ENCODE measurements at places on chromosomes 6 and 20. TPM values are rescaled to one million over a fixed set of nuclear protein-coding genes. Genes with fewer than 3 reads are reported as not detected.

Gene SPATA25
- total RNA-seq: 0.41 TPM

- H3K36me3 ChIP-seq: peaks cover 7% of the 10 kb centered on the region
- no peak overlapping the region for H3K27ac ChIP-seq
- peaks cover 13% of the 10 kb centered on the region for H3K4me1 ChIP-seq
- peaks cover 94% of the 10 kb centered on the region for H3K27me3 ChIP-seq
- no peak for DNase-seq
Measured at GRCh38 chr20:2746636-2747265, 53.7 kb downstream of the CPXM1 start.

DNA sequence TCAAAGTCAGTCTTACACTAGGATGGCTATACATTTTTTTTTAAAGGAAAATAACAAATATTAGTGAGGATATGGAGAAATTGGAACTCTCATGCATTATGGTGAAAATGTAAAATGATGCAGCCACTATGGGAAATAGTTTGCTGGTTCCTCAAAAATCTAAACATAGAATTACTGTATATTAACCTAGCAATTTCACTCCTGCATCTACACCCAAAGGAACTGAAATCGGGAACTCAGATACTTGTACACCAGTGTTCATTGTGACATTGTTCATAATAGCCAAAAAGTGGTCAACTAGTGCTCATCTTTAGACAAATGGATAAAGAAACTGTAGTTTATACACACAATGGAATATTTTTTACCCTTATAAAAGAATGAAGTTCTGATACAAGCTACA, 110.7 kb downstream of the UTRN start:
- H3K27ac ChIP-seq: no peak overlapping the region
- no peak overlapping the region for H3K4me3 ChIP-seq
- no peaks in the 10 kb centered on the region for H3K27me3 ChIP-seq

DNA sequence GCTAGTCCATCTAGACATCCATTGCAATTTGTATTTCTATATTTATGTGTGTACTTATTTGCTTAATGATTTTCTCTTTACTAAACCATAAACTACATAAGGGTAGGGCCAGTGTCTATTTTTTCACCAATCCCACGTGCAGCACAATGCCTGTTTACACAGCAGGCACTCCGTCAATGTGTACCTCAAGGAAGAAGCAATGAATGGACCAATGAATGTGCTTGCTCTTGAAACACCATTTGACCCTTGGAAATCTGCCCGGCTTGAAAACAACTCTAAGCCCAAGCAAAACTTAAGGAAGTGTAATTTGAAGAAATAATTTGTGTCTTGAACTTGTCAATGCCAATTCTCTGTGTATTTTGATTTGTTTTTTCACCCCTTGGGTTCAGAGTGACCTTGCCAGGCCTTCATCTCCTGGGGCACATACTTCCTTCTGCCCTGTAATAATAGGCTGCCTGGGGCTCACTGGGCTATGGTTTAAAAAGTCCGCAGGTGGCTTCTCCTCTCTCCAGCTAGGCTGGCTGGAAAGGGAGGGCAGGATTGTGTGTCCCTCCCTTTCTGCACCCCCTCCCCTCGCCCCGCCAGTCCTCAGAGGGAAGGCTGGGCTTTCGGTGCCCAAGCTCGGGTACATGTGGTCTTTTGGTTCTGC, 140.8 kb upstream of the ARMC2 start:
- no peaks in the 10 kb centered on the region for H3K27me3 ChIP-seq
- no peak for DNase-seq
- peaks cover 23% of the 10 kb centered on the region for H3K4me1 ChIP-seq
- no peak overlapping the region for H3K27ac ChIP-seq
- H3K4me3 ChIP-seq: no peak overlapping the region

DNA sequence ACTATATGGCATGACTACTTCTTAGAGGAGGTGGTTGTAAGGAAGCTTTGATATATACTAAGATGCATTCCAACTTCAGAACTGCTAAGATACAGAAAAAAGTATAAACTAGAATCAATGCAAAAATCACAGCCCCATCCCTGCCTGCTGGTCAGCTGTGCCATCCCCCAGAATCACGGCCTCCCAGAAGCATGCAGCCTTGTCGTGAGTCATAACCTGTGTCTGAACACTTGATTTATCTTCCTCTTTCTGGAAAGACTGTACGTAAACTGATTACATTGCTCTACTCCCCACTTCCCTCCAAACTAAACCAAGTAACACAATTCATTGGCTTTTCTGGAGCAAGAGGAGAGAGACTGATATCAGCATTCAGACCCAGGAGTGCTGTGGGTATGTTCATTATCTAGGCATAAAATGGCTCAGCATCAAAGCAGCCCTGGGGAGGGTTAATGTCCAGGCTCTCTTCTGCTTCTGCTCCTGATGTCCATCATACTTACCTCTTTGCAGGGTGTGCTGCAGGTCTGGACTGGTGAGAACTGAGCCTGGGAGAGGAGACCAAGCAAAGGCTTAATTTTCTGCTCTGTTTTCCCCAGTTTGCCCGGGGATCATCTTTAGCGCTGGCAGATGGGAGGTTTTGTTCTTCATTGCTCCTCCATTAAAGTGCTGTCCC, 18.4 kb downstream of the SCP2D1 start:
- no peak for DNase-seq
- no peak overlapping the region for H3K27ac ChIP-seq
- H3K4me3 ChIP-seq: no peak overlapping the region

DNA sequence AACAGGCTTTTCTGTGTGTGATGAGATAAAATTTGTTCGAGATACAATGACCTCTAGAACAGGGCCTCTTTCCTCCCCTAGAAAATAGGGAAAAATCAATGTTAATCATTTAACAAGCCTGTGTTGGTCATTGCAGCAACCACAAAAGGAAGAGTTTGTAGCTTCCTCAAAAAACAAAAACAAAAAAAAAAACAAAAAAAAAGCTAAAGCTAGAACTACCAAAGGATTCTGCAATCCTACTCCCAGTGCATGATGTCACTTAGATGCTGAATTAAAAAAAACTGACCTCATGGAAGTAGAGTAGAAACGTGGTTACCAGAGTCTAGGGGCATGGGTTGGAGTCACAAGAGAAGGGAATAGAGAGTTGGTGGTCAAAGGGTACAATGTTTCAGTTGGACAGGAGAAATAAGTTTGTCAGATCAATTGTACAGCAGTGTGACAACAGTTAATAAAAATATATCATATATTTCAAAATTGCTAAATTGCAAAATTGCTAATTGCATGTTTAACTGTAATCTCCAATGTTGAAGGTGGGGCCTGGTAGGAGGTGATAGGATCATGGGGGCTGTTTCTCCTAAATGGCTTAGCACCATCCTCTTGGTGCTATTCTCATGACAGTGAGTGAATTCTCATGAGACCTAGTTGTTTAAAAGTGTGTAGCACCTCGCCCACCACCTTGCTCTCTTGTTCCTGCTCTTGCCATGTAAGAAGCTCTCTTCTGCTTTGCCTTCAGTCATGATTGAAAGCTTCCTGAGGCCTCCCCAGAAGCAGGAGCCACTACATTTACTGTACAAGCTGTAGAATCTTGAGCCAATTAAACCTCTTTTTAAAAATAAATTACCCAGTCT, 163.4 kb upstream of the SIM1 start:
- H3K27ac ChIP-seq: no peak overlapping the region
- peaks cover 9% of the 10 kb centered on the region for H3K4me1 ChIP-seq
- no peak overlapping the region for H3K4me3 ChIP-seq

Gene HLA-B
- total RNA-seq: 35.5 TPM

Gene C6orf132
- total RNA-seq: 0.14 TPM

DNA sequence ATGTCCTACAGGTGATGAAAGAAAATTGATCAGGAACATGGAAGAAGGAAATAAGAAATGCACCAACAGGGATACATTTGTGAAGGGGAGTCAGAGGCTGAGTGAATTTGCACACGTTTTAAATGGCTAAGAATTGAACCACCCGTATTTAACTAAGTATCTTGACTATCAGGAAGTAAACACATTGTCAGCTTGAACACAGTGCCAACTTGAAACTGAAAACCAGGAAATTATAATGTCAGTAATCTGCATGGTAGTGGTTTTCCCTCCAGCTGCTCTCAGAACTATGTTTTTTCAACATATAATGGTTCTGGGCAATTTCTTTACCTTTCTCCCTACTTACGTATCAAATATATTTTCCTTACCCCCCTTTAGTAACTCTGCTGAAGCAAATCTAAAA, 366.5 kb upstream of the POU3F2 start:
- no peak for DNase-seq
- peaks cover 5% of the 10 kb centered on the region for H3K36me3 ChIP-seq
- no peaks in the 10 kb centered on the region for H3K27me3 ChIP-seq
- no peak overlapping the region for H3K27ac ChIP-seq
- H3K4me1 ChIP-seq: no peaks in the 10 kb centered on the region

DNA sequence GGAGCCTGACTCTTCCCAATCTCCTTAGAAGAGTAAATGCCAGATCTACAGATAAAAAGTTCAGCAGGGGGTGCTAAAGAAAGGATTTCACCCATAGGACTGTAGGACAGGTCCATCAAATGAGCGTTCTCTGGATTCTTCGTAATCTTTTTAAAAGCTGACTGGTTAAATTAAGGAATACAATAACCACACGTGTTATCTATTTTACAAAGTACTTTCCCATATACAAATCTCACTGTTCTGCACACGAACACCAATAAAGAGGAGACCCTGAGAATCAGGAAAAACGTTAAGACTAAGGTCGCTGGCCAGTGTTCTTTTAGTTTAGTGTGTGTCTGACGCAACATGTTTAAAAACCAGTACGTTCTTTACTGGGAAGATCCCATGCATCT, 542 bp downstream of the TUBE1 start:
- peaks cover 3% of the 10 kb centered on the region for H3K4me1 ChIP-seq
- no peak for DNase-seq
- no peak overlapping the region for H3K4me3 ChIP-seq
- H3K27ac ChIP-seq: no peak overlapping the region
- no peaks in the 10 kb centered on the region for H3K27me3 ChIP-seq
- no peaks in the 10 kb centered on the region for H3K36me3 ChIP-seq

- no peaks in the 10 kb centered on the region for H3K27me3 ChIP-seq
- no peaks in the 10 kb centered on the region for H3K36me3 ChIP-seq
- peaks cover 5% of the 10 kb centered on the region for H3K4me1 ChIP-seq
- no peak for DNase-seq
Measured at GRCh38 chr20:36339646-36340592, 33.8 kb downstream of the DLGAP4 start.

- H3K27me3 ChIP-seq: no peaks in the 10 kb centered on the region
- no peaks in the 10 kb centered on the region for H3K4me1 ChIP-seq
- H3K27ac ChIP-seq: no peak overlapping the region
Measured at GRCh38 chr20:8421981-8422380, 289.9 kb downstream of the PLCB1 start.

DNA sequence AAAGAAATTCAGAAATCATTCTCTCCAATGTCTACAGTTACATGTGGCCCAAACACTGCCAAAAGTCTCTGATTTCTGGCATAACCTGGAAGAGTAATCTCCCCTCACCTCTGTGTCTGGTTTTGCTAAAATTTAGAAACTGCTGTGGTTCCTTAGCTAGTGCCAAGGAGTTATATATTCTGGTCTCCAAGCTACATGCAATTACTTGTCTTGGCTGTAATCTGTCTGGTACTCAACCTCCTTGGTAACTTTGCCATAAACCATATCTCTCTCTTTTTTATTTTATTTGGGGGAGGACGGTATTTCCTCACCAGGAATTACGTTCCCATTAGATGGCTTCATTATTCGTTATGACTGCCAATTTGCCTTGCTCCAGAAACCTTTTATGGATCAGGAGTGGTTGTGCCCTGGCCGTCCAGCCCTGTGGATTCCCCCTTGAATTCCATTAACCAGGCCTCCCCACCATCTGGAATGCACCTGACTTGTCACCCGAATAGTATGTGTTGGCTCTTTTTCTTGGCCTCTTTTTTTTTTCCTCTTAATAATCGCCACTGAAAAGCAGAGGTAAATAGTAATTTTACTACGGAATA, 400.0 kb downstream of the CD83 start:
- H3K27me3 ChIP-seq: no peaks in the 10 kb centered on the region
- peaks cover 9% of the 10 kb centered on the region for H3K4me1 ChIP-seq
- H3K36me3 ChIP-seq: no peaks in the 10 kb centered on the region
- H3K4me3 ChIP-seq: no peak overlapping the region

Gene VNN1
- total RNA-seq: not detected

Data from neural crest cell (in vitro differentiated cells).